ENCODE measurements at places on chromosomes 7 and 10. TPM values are rescaled to one million over a fixed set of nuclear protein-coding genes. Genes with fewer than 3 reads are reported as not detected.

TDRD1 gene
- total RNA-seq, result 0.47 TPM

SPDYE2 gene
- not detected for total RNA-seq

AKR1B15 gene
- total RNA-seq, result not detected

PLAU gene
- 0.26 TPM for total RNA-seq

- H3K4me3 ChIP-seq, result no peak overlapping the region
- peaks cover 9% of the 10 kb centered on the region for H3K36me3 ChIP-seq
- peaks cover 26% of the 10 kb centered on the region for H3K4me1 ChIP-seq
Measured at GRCh38 chr7:50610521-50611277, 45.5 kb upstream of the DDC start.

GRCh38 chr7:47104206-47104549 lies 477.7 kb downstream of the TNS3 start:
- no peaks in the 10 kb centered on the region for H3K4me1 ChIP-seq
- no peak for DNase-seq
- no peak overlapping the region for H3K27ac ChIP-seq
- H3K27me3 ChIP-seq, result no peaks in the 10 kb centered on the region
- no peaks in the 10 kb centered on the region for H3K36me3 ChIP-seq
- H3K4me3 ChIP-seq, result no peak overlapping the region

- H3K27me3 ChIP-seq, result peaks cover 9% of the 10 kb centered on the region
- DNase-seq, result peak; percentile 77
- H3K4me3 ChIP-seq, result peak overlapping the region; percentile 23
- peaks cover 8% of the 10 kb centered on the region for H3K4me1 ChIP-seq
Measured at GRCh38 chr7:148262721-148263229, 327.8 kb upstream of the C7orf33 start.
